Body of pancreas (tissue), 4 donors: ENCODE measurements at places on chromosomes 5 and 9. TPM values are rescaled to one million over a fixed set of nuclear protein-coding genes. Genes with fewer than 3 reads are reported as not detected.

The HTR4 gene
- not detected for total RNA-seq

GRCh38 chr9:29422438-29422837, 1849.2 kb upstream of the C9orf72 start:
- no peak for DNase-seq

The SPATA6L gene
- 3.6 TPM for total RNA-seq

- DNase-seq = no peak
These were observed 119.5 kb downstream of the ANXA1 start for GRCh38 chr9:73270967-73271721.

The CAMK4 gene
- total RNA-seq = not detected

The HAVCR2 gene
- 2.3 TPM for total RNA-seq

DNA sequence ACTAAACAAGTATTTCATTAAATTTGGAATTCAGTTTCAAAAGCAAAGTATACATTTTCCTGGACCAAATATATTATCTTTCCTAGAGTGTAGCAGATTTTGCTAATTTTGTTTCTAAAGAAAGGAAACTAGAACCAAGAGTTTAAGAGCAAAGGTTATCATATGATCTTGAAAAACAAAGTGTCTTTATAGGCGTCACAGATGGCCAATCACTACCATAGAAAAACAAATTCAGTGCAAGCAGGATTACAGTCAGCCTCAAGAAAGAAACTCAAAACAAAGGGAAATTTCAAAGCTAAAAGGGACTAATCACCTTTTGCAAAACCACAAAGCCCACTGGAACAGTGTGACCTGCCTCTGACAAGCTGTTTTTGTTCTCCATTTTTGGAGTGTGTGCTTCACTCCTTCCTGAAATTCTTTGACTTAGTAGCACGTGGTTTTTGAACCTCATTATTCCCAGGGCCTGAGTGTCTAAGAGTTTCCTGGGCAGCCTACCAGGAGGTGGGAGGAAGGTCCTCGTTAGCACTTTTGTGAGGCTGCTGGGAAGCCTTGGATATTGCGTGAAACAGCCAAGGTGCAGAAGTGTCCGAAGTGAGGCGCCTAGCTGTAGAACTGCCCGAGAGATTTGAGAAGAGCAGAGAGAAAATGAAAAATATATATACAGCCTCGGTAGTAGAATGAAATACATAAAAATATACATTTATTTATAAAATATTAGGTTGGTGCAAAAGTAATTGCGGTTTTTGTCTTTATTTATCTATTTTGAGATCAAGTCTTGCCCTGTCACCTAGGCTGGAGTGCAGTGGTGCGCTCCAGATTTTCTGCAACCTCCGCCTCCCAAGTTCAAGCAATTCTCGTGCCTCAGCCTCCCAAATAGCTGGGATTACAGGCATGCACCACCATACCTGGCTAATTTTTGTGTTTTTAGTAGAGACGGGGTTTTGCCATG, 246.1 kb downstream of the MARCHF11 start:
- DNase-seq = no peak

The GARIN3 gene
- not detected for total RNA-seq

- DNase-seq = no peak
These were observed 119.1 kb upstream of the NR5A1 start for GRCh38 chr9:124626276-124626675.

DNA sequence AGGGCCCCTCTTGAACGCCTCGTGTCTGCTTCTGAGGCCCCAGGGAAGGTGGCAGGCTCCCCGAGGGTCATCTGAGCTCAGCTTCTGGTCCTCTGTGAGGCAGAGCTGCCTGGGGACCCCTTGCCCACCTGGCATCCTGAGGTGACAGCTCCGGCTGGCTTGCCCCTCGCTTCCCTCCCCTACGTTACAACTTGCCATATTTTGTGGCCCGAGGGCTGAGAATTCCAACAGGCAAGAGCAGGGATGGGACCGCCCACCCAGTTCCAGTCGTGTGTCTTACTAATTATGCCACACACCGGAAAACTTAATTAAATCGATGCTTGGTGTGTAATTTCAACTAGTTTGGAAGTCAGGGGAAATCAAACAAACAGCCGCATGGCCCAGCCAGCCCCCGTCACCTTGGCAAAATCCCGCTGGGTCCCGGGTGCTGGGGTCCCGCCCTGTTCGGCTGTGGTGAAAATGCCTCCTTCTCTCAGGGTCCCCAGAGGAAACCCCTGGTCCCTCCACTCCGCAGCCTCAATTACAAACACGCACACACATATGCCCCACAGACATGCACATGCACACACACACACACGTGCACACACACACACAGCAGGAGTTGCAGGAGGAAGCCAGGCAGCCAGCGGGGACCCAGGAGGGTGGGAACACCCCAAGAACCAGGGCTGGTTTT, 221.0 kb upstream of the IER5L start:
- DNase-seq = peak; percentile 6

GRCh38 chr5:56479696-56480077, 246.6 kb upstream of the ANKRD55 start:
- DNase-seq = no peak

The CEP120 gene
- total RNA-seq = 11.2 TPM

DNA sequence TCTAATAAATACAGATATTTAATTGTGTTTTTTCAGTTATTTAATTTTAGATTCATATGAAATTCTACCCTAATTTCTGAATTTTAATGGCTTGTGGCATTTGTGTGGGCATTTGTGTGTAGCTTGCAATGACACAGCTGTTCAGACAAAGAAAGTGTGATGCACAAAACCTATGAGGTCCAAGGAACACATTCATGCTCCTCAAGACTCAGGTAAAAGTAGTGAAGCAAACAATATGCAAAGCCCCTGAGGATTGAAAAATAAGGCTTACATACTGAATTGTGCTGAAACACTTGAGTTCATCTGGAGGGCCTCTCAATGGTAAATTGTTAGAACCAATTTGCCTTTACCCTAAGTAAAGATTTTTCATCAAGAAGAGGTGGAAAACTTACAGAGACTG, 28.1 kb downstream of the IL7R start:
- no peak for DNase-seq
